ENCODE measurements at places on chromosomes 2 and 18.
A peak's percentile ranks its signal among the peaks of the same experiment; 100 is the strongest.

- no peak for DNase-seq
Measured at GRCh38 chr2:96102596-96103186, 13.7 kb downstream of the ADRA2B start.

DNA sequence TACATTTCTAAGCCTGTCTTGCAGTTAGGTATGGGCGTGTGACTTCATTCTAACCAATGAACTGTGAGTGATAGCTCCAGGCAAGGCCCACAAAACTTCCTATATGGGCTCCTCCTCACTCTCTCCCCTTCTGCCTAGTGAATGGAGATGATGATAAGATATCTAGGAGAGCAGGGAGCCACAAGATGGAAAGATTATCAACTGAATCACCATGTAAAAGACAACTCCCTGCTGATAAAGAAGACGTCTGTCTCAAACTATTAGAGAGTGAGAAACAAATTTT, 237.1 kb downstream of the GPD2 start:
- no peak for DNase-seq

DNA sequence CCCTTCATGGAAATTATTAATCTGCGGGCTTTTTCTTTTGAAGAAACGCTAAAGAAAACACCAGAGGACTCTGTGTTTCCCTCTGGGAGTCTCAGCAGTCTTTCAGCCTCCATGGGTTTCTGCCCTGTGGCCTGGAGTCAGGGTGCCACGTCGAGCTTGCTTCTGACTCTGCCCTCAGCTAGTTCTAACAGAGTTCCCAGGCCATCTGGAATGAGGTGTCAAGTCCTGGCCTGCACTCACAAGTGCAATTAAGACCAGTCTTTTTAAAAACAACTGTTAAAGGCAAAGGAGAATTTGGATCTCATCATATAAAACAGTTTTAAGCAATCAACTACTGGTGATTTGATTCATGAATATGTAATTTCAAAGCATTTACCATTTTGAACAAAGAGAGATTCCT, 157.3 kb downstream of the RHBDD1 start:
- DNase-seq, result no peak

DNA sequence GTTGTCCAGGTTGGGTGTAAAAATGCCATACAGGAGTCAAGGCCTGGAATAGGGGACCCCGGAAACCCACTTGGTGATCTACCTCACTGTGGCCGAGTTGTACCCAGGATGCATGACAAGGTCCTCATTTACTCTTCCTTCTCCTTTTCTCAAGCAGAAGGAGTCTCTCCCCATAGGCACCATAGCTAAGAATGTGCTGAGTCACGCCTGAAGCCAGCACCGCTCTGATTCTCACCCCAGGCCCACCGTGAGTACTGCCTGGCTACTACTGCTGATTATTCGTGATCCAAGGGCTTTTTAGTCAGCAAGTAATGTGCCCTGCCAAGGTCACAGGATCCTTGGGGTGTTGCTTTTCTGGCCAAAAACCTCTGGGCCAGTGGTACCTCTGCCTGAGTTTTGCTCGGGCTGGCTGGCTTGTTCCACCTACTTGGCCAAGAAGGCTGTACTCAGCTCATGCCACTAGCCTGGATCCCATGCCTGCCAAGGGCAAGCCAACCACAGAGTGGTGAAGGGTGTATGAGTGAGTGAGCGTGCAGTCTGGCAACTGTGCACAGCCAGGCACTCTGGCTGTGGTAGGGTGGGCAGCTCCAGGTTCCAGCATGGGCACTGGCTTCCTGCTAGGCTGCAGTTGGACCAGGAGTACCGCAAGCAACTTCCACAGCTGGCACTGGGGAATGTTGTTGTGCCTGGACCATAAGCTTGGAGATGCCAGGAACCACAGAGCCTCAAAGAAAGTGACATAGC, 650.1 kb upstream of the VRK2 start:
- no peak for DNase-seq

- peak; percentile 25 for DNase-seq
Measured at GRCh38 chr18:12840382-12840781, 43.7 kb downstream of the PTPN2 start.

GRCh38 chr2:216116418-216116817, 7.3 kb downstream of the XRCC5 start:
- no peak for DNase-seq

- DNase-seq, result no peak
Measured at GRCh38 chr2:21244161-21244560, 120.4 kb downstream of the TDRD15 start.

- DNase-seq, result peak; percentile 70
Measured at GRCh38 chr2:162073888-162074631, at the start of gene DPP4. TSS of gene DPP4 (minus strand) at chr2:162074215. CDS start at chr2:162073981, 234 bp downstream.

Data from CD4-positive, alpha-beta T cell (primary cell).